Right renal pelvis (tissue), 4 donors: ENCODE measurements at places on chromosomes 11 and 22. TPM values are rescaled to one million over a fixed set of nuclear protein-coding genes. Genes with fewer than 3 reads are reported as not detected.

The LMO1 gene
- polyA plus RNA-seq = 0.59 TPM

The RAB38 gene
- 21.3 TPM for polyA plus RNA-seq

The C22orf23 gene
- 8.0 TPM for polyA plus RNA-seq

GRCh38 chr11:94343495-94343894 lies 39.1 kb downstream of the IZUMO1R start:
- no peak for DNase-seq

The OR5P2 gene
- not detected for polyA plus RNA-seq

The RNF26 gene
- 32.2 TPM for polyA plus RNA-seq

The GPR83 gene
- 0.50 TPM for polyA plus RNA-seq

GRCh38 chr11:34564406-34564805 lies 50.8 kb upstream of the ELF5 start:
- no peak for DNase-seq

GRCh38 chr11:11586465-11586864 lies 35.3 kb downstream of the GALNT18 start:
- no peak for DNase-seq

The YDJC gene
- polyA plus RNA-seq = 12.8 TPM

The GGT5 gene
- polyA plus RNA-seq = 16.8 TPM

DNA sequence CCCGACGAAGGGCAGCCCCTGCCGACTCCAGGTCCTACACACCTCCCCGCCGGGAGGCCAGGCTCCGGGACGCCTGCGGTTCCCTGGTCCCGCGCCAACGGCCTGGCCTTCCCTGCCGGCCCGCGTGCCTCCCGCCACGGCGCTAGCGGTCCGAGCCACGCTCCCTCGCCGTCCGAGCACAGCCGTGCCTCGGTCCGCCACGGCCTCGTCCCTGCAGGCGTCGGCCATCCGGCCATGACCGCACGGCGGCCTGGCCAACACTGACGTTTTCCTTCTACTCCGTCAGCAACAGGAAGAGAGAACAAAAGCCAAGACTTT lies 532 bp downstream of the EIF4G2 start:
- no peak for DNase-seq

GRCh38 chr22:44179196-44179988 lies 1.3 kb upstream of the PARVG start:
- no peak for DNase-seq

The TAF10 gene
- 80.5 TPM for polyA plus RNA-seq

DNA sequence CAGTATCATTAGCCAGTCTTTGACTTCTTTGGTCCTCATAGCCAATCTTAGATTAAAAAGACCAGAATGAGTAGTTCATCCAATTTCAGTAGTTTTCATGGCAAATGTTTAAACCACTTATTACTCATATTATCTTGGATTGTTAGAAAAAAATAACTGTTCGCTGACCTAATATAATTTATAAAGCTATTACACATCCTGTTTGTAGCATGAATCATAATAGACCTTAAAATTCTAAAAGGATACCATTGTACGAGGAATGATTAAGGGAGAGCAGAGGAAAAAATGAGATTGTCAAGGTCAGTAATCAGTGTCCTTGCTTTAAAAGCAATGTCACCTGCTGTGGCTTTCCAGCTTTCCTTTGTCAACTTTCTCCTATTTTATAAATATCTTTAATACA lies 371.2 kb downstream of the NELL1 start:
- DNase-seq = no peak

- DNase-seq = no peak
These were observed 20.7 kb downstream of the SPON1 start for GRCh38 chr11:13983081-13983751.

- no peak for DNase-seq
These were observed 111.4 kb downstream of the SERGEF start for GRCh38 chr11:17901481-17901880.

The LRRC4C gene
- polyA plus RNA-seq = 15.3 TPM

DNA sequence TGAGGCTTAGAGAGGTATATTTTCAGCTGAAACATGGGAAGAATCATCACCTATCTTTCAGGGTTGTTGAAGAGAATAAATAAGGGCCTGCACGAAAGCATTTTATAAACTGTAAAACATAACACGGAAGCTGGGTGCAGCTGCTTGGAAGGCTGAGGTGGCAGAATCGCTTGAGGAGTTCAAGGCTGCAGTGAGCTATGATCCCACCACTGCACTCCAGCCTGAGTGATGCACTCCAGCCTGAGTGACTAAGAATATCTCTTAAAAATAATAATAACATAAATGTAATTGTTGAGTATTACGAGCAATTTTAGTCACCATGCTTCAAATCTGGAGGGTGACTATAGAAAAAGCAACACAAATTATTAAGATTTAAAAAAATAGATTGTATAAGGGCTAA lies 16.3 kb downstream of the RBFOX2 start:
- no peak for DNase-seq

The RSF1 gene
- 73.8 TPM for polyA plus RNA-seq
